HFFc6 (cell line): ENCODE measurements at places on chromosomes 12 and 14. TPM values are rescaled to one million over a fixed set of nuclear protein-coding genes. Genes with fewer than 3 reads are reported as not detected.

The KLRC1 gene
- total RNA-seq = not detected in 3 replicates

The RD3L gene
- not detected in 3 replicates for total RNA-seq

DNA sequence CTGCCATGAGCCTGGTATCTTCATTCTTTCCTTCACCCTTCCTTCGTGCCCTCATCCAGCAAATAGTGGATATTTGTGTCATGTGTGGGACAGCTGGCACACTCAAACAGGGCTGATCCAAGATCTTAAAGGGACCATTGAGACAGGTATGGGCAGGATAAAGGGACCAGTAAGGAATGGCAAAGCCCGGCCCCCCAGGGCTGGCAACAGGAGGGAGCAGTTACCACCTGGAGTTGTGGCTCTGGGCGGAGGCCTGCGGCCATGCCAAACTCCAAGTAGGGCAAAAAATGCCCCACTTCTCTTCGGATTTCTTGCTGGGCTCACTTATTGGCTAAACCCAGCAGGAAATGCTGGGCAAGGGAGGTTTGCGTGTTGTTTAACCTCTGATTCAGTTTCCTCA, 2.1 kb downstream of the OGFOD2 start:
- no peak for DNase-seq

DNA sequence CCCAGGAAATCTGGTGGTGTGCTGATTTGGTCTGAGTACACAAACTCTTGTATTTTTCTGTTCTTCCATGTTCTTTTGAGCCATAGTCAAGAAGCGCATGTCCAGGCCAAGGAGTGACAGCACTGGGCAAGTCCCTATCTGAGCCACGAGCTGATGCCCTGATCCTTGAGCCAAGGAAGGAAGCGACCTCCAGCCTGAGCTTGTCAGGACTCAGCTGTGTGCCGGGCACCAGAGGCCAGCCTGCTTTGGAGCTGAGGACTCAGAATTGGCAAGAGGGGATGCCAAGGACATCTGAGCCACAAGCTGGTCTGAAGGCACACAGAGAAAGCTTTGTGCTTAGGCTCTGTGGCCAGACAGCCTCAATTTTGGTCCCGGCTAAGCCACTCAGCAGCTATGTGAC, 52.6 kb downstream of the GALNT16 start:
- DNase-seq = no peak

- DNase-seq = no peak
Observed at GRCh38 chr14:30915596-30915995, 41.2 kb downstream of the COCH start.

DNA sequence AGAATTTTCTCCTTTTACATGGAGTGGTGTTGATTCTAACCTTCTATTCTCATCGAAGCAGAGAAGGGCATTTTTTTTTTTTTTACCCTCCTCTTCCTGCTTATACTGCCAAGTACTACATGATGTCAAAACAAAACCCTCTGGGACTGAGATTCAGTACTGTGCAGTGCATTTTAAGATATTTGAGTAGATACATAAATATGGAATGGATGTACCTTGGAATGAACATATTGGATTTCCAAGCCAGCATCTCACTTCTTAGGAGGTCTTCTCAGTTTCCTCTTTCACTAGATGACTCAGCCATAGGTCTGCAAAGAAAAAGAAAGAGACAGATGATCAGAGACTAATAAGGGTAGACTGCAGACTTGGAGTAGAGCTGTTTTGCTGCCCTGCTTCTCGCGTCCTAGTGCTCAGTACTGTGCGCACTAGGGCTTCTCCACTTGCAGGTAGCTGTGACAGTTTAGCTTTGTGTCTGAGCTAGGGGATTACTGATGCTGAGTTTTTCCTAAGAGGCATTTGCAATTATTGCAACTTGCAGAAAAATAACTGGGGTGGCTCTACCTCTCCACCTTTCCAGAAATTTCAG, 20.4 kb downstream of the TPH2 start:
- DNase-seq = peak; percentile 35

GRCh38 chr12:79939728-79940310, 4.9 kb upstream of the PPP1R12A start:
- DNase-seq = no peak

DNA sequence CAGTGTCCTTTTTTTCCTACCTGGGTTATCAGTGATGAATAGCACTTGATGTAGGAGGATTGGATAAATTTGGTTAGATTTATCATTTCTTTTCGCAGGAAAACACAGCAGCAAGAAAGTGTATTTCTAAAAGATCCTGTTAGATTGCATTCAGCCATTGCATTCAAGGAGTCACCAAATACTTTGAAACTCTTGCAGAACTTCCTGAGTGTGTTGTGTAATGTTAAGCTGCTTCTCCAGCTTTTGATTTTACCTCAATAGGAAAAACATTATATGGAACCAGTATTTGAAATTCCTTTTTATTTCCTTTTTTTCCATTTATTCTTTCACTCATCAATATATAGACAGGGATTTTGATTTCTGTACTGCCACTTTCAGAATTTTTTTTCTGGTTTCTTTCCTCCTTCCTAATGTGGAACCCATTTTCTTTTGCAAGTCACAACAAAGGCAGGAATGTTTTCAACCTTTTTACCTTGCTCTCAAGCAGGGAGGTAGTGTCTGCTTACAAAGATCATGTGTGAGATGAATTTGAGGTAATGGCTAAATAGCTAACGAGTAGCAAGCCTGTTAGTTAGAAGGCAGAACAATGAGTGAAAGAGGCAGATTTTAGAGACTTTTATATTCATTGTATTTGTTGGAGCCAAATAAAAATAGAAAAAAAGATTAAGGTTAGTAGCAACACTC, 56.2 kb downstream of the PPHLN1 start:
- DNase-seq = no peak

GRCh38 chr14:63186453-63186852, 17.8 kb upstream of the RHOJ start:
- peak; percentile 17 for DNase-seq

DNA sequence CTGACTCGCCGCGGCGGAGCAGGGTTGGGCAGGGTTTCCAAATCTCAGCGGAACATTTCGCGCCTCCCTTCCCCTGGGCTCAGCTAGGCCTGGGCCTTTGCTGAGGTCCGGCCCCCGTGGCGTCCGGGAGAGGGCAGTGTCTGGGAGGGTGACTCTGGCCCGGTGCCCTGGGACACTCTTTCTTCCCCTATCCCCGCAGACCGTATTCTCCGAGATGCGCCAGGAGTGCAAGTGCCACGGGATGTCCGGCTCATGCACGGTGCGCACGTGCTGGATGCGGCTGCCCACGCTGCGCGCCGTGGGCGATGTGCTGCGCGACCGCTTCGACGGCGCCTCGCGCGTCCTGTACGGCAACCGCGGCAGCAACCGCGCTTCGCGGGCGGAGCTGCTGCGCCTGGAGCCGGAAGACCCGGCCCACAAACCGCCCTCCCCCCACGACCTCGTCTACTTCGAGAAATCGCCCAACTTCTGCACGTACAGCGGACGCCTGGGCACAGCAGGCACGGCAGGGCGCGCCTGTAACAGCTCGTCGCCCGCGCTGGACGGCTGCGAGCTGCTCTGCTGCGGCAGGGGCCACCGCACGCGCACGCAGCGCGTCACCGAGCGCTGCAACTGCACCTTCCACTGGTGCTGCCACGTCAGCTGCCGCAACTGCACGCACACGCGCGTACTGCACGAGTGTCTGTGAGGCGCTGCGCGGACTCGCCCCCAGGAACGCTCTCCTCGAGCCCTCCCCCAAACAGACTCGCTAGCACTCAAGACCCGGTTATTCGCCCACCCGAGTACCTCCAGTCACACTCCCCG, 3.0 kb downstream of the WNT1 start:
- DNase-seq = no peak

DNA sequence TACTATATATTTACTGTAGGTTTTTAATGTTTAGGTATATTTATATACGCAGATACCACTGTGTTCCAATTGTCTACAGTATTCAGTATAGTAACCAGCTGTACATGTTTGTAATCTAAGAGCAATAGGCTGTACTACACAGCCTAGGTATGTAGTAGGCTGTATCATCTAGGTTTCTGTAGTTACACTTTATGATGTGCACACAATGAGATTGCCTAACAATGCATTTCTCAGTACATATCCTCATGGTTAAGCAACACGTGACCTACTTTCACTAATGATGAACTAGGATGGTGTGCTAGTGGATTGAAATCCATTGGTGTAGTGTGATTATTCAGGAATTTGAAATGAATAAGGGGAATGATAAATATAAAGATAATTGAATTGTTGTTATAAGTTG, 77.7 kb downstream of the ETNK1 start:
- DNase-seq = no peak

GRCh38 chr12:75784591-75784990, 247.0 kb downstream of the PHLDA1 start:
- DNase-seq = peak; percentile 1

GRCh38 chr12:59699421-59700152, 103.8 kb downstream of the SLC16A7 start:
- peak; percentile 53 for DNase-seq

DNA sequence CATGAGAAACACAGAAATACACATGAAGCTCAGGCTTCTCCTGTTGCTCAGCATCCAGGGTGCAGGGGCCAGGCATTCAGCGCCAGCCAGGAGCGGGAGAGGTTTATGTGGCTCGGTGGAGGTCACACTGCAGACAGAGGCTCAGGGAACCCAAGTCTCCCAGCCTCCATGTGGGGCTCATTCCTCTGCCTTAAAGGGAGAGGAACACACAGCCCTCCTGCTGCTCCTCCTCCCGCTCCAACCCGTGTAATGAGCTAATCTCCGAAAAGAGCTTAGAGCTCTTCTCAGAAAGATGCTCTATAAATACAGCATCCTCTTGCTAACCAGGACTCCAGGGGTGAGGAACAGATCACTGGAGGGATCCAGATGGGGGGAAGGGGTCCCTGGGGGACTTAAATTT, 28.2 kb downstream of the FGF6 start:
- no peak for DNase-seq

- DNase-seq = no peak
Observed at GRCh38 chr12:98154850-98155249, 360.5 kb upstream of the TMPO start.

- no peak for DNase-seq
Observed at GRCh38 chr12:107094183-107094448, 767 bp upstream of the CRY1 start.

- DNase-seq = no peak
Observed at GRCh38 chr14:57982804-57983634, 117.1 kb upstream of the SLC35F4 start.

GRCh38 chr12:94057262-94058151, 90.9 kb upstream of the PLXNC1 start:
- DNase-seq = peak; percentile 39
